AG04450 (cell line): ENCODE measurements at places on chromosomes 12 and 14.

DNA sequence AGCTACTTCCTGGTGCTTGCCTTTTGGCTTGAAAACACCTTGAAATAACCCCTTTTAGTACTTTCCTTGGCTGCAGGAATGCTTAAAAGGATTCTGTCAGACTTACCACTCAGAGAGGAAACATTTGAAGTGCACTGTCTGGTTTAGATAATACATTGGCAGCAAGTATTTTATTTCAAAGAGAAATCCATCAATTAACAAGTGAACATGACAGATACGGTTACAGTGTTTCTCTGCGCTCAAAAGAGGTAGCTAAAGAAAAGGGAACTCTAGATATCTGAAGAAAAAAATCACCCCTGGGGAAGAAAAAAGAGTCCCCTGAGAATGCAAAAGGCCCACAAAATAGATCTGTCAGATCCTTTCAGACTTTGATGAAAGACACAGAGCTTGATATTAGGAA, 421.9 kb downstream of the LRFN5 start:
- no peak for DNase-seq

- no peak for DNase-seq
Observed at GRCh38 chr12:124829708-124830304, 33.9 kb downstream of the SCARB1 start.

DNA sequence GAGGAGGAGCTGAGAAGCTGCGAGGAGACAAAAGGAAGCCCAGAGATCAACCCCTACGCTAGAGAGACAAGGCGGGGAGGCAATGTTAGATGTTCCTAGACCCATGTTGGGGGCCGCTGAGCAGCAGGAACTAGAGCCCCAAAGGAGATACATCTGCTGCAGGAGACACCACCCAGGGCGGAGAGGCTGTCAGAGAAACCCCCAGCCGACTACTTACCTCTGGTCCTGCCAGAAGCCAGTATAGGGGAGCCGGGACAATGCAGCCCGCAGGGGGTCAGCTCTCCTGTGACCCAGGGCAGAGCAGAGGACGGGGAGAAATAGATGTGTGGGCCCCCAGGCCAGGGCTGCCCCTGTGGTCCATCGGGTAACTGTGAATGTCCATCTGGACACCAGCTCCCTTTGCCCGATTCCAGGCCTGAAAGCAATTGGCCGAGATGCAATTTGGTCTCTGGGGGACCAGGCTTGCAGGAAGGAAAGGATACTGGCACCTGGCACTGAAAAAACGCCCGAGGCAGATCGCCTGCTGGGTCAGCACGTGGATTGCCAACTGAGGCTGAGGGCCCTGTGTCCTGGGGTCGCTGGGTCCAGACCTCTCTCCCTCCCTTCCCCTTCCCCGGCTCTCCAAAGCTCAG, 34.9 kb downstream of the SYNE3 start:
- no peak for DNase-seq

DNA sequence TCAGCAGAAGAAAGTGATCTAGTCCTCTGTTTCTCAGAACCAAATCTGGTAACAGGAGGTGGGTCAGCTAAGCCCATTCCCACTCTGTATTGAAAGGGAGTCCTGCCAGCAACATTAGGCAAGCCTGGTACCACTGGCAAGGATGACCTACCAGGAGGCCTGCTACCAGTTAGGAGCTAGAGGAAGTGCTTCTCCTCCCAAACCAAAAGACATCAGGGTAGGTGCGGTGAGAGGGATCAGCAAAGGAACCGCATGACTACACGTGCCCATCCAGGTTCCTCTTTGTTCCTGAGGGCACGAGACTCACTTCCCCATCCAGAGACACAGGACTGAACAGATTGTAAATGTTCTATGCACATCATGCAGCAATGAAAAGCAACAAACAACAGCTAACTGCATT, 2.8 kb downstream of the KLRC4 start:
- DNase-seq: no peak

GRCh38 chr12:68861890-68862289, 53.9 kb downstream of the MDM2 start:
- DNase-seq: no peak

- no peak for DNase-seq
Observed at GRCh38 chr14:99968941-99969340, 96.3 kb upstream of the EVL start.

GRCh38 chr12:84763107-84763506, 149.5 kb downstream of the SLC6A15 start:
- no peak for DNase-seq

- no peak for DNase-seq
Observed at GRCh38 chr14:88868558-88869159, 44.2 kb downstream of the TTC8 start.

GRCh38 chr12:68317047-68317667, 15.0 kb downstream of the MDM1 start:
- peak; percentile 15 for DNase-seq

DNA sequence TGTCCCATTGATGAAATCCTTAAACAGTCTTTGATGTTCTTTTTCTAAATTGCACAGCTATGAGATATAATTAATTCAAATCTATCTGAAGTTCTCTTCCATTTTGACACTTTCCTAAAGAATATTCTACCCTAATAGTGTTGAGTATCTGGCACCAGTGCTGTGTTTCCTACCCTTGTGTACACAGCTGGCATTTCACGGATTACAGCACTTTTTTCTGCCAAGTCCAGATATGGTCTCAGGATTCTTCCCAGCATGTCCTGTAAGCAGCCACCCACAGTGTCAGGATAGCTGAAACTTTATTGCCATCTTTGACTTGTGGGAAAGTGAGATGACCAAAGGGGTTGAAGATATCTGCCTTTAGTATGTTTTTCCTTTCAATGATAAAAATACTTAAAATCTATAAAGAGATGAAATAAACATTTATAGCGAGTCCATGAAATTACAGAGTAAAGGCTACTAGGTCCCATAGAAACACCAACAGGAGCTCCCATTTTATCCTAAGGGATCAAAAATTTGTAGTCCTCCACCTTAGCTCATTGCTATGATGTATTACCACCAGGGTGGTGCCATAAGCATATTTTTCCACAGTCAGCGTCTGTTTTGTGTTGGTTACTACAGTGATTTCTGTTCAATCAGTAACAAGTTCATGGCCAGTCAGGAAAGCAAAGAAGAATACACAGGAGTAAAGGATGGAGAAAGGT, 96.7 kb downstream of the TRHDE start:
- no peak for DNase-seq

DNA sequence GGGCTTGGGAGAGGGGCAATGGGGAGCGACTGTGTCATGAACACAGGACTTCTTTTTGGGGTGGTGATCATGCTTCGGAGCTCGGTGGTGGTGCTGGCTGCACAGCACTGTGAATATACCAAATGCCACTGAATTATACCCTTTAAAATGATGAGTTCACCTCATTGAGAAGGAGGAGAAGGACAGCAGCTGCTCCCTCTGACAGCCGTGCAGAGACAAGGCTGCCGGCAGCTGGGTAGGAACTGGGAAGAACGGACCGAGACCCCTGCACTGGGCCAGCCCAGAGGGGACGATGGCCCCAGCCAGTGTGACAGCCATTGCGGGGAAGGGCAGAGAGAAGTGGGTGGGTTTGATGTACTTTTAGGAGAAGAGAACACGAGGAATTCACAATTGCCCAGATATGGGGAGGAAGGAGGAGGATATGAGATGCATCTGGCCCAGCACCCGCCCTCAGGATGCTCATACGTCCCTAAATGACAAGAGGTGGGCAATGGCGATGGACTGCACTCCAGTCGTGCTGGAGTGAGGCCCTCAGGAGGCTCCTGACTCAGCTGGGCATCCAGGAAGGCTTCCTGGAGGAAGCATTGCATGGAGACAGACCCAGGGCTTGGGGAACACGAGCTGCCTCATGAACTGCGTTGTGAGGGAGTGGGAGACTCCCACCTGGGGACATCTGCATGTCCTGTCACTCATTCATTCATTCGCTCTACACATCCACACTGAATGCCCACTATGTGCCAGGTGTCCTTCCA, 64.3 kb upstream of the C14orf180 start:
- DNase-seq: no peak

GRCh38 chr12:5864972-5865371, 80.1 kb downstream of the ANO2 start:
- DNase-seq: no peak

- no peak for DNase-seq
Observed at GRCh38 chr12:72869024-72869423, 596.9 kb downstream of the TRHDE start.

- DNase-seq: no peak
Observed at GRCh38 chr14:69727860-69728259, 39.1 kb upstream of the SRSF5 start.

GRCh38 chr12:39047539-39048262, 142.3 kb upstream of the CPNE8 start:
- DNase-seq: no peak

DNA sequence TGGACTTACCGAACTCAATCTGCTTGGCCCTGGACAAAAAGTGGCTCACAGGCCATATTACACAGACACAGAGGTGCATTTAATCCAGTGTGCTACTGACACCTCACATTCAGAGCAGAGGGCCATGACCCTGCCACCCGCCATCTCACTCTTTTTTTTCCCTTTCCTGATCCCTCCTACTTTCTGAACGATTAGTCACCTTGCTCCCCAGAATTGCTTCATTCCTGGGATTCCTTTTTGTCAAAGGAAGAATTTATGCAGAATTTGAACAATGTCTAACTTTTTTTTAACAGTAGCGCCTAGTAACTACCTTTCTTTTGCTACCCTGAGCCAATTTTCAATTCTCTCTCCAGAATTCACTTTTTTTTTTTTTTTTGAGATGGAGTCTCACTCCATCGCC, 4.6 kb downstream of the PKP2 start:
- no peak for DNase-seq
